Activated CD4-positive, alpha-beta T cell treated with anti-CD3 and anti-CD28 coated beads for 48 hours (primary cell): ENCODE measurements at places on chromosomes 12 and 14.

DNA sequence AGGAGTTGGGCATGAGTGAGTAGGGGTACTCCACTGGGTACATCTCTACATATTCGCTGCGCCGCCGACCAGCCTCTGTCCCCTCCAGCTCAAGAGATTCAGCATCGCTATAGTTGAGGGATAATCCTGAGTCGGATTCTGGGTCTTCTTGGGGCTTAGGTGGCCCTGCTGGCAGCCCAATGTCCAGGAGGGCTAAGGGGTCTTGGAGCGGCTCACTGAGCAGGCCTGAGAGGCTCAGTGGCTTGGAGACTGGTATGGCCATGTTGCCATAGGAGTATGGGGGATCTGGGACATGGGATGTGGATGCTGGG is 7.9 kb downstream of the NFE2 start:
- DNase-seq, result no peak

- DNase-seq, result no peak
These were observed 2.9 kb upstream of the BDKRB1 start for GRCh38 chr14:96252999-96253539.

DNA sequence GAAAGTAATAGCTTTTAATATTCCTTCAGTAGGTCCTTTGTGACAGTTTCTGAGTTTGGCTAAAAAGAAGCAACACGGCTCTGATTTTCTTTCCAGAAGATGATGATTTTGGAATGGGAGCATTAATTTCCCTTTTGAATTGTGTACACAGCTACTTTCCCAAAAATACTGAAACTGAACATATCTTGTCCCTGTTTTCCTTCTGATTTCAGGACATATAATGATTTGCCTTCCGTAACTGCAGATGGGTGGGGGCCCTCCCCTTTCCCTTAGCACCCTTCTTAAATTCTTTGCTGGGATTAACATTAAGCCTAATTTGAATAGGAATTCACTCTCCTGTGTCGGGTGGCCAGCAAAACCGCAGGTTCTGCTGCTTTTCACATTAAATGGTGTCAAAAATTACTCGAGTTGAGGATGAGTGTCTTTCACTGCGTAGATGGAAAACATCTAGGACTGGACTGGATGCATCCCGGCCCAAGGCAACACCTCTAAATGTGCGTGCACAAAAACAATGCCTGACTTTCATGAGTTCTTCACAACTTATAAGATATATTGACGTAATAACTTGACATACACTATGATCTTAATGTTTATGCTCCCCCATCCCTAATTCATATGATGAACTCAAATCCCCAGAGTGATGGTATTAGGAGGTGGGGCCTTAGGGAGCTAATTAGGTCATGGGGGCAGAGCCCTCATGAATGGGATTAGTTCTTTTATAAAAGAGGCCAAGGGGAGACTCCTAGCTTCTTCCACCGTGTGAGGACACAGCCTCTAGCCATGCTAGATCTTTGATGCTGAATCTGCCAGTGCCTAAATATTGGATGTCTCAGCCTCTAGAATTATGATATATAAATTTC is 158.1 kb downstream of the AEBP2 start:
- DNase-seq, result no peak

DNA sequence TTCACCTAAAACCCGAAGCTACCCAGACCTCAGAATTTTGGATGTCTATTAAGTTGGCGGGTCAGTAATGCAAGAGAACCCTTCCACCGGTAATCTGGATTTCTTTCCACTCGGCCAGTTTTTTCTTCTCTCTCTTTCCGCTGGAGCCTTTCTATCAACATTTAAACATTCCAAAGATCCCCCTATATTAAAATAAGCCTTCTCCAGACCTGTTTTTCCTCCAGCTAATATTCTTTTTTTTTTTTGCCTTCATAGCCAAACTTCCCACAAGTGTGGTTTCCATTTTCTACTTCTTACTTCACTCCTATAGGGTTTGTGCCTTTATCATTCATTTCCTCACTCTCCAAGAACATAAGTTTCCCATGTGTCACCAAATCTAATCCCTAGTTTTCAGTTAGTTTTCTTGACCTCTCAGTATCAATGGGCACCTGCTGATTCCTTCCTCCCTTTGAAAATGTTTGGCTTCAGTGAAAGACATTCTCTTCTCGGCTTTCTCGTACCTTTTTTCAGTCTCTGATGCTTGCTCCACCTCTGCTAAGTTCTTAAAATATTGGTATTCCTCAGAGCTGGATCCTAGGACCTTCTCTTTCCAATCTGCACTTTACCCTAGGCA is 583 bp upstream of the SDR39U1 start:
- DNase-seq, result no peak

DNA sequence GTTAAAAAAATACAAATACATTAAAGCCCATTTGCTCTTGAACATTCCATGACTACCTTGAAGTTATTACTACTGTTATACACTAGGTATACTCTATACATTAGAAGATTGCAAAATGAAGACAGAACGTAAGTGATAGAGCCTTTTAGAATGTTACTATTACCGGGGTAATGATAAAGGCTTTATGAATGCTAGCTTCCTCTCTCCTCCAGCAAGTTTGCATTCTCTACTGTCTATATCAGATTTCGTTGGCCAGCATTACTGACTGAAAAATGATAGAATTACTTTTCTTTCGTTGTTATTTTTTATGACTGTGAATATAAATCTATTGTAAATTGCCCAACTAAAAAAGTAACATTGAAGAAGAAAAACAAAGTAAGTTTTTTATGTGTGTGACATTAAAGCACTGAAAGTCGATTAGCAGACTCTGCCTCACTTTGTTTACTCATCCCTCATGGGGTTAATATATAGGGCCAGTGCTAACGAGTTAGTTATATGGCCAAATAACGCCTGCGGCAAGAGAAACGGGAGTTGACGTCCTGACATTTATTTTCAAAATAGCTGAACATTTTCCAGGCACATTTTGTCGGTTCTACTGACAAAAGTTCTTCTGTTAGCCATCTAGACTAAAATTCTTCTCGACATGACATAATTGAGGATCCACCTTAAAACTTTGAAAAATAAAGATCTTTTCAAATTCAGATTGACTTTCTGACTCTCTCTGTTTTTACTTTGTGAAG is 163.8 kb upstream of the KITLG start:
- DNase-seq, result no peak

DNA sequence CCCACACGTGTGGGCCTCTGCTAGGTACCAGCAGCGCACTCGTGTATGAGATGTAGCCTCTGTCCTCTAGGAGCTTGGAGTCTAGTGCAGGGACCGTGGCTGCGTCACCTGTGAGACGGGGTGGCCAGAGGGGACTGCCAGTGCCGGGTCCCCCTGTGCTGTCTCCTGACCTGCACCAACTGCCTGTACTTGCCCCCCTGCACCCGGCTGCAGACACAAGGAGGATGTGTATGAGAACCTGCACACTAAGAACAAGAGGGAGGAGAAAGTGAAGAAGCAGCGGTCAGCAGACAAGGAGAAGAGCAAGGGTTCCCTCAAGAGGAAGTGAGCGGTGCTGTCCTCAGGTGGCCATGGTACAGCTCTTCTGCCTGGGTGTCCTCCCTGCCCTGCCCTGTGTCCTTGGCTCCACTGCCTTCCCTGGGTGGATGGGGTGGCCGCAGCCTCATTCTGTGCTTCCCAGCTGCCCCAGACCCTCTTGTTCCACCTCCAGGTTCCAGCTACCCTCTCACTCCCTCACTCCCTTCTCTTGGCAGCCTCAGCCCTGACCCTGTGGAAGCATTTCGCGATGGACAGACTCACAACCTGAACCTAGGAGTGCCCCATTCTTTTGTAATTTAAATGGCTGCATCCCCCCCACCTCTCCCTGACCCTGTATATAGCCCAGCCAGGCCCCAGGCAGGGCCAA is 9.6 kb downstream of the PTPN6 start:
- peak; percentile 43 for DNase-seq

- DNase-seq, result peak; percentile 79
These were observed 12.4 kb upstream of the ITGB7 start for GRCh38 chr12:53219292-53219955.

DNA sequence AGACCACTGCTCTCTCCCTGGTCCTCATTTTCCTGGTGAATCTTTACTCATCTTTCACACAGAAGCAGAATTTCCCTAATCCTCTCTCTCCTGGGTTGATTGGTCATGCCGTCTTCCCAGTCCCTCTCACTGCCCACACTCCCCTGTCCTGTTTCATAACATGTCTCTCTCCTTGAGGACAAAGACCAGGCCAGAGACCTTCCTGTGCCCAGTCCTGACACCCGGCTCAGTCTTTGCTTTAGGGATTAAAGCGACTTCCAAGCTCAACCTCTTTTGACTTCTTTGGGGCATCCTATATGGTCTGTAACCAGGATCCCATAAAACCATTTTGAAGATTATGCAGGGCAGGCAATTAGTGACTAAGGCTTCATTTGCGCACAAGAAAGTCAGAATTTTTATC is 105.5 kb downstream of the BCL11B start:
- no peak for DNase-seq

GRCh38 chr12:125310461-125310860 is 245.2 kb downstream of the AACS start:
- DNase-seq, result no peak

GRCh38 chr12:132909030-132909368 is 21.6 kb upstream of the CHFR start:
- no peak for DNase-seq

DNA sequence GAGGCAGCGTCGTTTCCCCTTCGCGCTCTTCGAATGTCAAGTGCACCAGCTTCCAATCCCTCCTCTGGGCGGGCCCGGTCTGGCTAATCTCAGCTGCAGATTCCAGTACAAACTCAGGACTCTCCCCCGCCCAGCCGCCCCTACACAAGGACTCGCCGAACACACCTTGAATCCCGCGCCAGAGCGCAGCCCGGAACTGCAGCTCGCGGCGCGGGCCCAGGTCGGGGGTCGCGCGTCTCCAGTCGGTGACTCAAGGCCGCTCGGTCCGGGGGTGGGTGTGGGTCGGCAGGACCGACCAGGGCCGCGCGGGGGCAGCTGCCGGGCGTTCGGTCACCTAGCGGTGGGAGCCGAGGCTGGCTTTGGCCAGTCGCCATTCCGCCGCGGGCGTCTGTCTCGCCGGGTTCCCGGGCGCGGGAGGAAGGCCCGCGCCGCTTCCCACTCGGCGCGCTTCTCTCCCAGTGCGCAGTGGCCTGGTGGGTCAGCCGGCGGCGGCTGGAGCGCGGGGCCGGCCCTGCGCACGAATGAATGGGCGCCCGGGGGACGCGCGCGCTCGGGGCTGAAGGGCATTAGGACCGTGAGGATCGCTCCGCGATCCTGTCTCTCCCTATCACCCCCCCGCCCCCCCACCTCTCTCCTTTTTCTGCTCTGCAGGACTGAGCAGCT is at the start of gene GALNT16:
Gene GALNT16, plus strand, starts transcription at position 632 of the 663 bp plus-strand sequence. CDS start 133 bp downstream, outside the sequence.
- DNase-seq, result peak; percentile 6

GRCh38 chr12:125249066-125249824 is 184.0 kb downstream of the AACS start:
- DNase-seq, result no peak

GRCh38 chr14:56995010-56995409 is 184.7 kb upstream of the OTX2 start:
- no peak for DNase-seq

DNA sequence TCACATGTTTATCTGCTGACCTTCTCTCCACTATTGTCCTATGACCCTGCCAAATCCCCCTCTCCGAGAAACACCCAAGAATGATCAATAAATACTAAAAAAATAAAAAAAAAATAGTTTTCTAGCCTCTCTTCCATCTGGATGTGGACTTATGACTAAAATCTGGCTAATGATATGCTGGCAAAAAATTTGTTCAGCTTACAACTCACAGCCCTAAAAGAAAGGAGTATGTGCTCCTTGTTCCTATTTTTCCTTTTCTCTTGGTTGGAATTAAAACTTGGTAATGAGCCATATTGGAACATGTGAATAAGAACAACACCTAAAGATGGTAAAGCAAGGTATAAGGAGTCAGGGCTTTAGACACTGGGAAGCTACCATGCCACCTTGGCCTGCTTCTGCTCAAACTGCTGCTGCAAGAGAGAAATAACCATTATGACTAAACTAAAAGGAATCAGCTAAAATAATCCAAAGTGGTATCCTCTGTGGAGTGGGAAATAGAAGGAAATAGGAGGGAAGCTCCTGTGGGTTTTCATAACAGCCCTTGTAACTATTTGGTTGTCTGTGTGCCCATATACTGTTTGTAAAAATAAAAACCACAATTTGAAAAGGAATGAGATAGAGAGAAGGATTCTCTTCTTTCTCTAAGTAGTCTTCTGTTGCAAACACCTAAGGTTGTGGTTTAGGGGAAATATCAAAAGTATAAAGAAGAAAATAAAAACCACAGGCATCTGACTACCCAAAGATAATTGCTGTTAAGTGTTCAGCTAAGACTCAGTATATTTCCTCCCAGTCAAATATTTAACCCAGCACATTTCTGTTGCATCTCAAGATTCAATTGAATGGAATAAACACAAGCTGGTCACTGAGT is 53.8 kb downstream of the SDR9C7 start:
- DNase-seq, result no peak

DNA sequence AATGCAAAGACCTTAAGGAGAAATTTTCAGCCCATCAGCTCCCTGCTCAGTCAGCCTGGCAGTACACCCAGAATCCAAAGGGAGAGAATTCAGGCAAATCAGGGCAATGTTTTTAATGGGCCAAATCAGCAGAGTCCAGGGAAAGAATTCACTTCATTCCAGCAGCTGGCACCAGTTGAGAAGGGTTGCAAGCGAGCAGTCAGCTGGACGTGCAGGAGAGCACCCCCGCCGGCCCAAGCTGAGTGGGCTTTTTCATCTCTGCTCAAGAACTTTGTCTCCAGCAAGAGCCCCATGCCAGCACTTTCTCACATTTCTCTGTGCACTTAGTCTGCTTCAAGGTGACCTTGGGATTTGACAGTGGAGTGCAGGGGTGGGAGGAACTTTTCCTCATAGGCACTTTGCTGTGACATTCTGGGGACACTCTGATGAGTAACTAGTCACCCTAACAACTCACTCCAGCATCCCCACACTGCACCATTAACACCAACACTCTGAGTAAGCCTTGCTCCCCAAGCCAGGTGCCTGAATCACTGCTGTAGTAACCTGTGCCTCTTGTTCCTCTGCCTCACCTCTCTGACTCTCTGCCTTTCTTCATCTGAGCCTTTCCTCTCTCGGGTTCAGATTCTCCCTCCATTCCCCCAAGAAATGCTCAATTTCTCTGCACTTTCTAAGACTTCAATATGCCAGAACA is 2.2 kb downstream of the ENDOU start:
- DNase-seq, result no peak

DNA sequence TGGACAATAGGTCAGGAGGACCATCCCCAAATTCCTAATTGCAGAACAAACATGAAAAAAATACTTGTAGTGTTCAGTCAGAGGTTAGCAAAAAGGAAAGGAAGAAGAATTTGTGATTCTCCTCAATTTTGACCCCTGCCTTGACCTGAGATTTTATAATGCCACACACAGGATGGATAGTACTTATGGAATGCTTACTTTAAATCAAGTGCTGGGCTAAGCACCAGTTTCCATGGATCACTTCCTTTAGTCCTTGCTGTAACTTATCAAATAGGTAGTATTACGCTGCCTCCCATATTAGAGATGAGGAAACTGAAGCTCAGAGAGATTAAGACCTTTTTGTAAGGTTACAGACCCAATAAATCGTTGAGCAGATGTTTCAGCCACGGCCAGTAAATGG is 81.2 kb upstream of the OVCH1 start:
- no peak for DNase-seq

DNA sequence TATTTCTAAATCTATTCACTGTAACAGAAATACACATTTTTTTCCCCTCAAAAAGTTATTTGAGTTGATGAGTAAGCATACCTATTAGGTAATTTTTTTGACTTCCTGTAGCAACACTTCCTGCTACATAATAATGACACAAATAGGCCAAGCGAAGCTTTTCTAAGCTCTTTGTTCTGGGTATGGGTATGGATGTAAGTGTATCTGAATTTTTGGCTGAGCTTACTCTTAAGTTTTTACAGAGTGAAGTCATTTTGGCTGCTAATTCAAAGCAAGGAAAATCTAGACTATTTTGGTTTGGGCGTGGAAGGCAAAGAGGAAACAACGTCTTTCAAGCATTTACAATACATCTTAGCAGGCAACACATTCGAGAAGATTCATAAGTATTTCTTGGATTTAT is 1206.0 kb upstream of the FLRT2 start:
- DNase-seq, result no peak
